ENCODE measurements at places on chromosomes 4 and X.

- DNase-seq: no peak
Observed at GRCh38 chrX:74420196-74421035, 877 bp upstream of the SLC16A2 start.

- no peak for DNase-seq
Observed at GRCh38 chr4:47741200-47741599, 96.7 kb downstream of the CORIN start.

GRCh38 chrX:45696736-45697135, 496.1 kb upstream of the DIPK2B start:
- no peak for DNase-seq

DNA sequence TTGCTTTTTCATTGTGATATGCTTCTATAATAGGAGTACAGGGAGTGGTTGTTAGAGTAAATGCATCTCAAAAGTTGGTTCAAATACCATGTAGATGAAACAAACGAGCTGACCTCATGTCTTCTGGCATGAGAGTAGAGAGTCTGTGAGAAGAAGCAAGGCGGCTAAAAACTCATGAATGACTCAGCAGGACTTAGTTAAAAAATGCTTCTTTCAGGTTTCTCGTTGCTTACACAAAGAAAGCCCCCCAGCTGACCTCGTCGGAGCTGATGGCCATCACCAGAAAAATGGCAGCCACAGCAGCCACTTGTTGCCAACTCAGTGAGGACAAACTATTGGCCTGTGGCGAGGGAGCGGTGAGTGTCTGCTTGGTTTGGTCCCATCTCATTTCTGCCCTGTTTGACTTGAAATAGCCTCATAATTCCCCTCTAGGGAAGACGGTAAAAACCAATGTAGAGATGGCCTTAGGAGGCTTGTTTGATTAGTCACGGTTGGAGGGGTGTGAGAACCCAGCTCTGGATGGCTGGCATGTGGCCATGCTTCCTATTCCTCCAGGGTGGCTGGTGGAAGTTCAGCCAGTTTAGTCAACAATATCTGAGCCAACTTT, 14.5 kb downstream of the AFP start:
- no peak for DNase-seq
